Globus pallidus (tissue), 1 donor: ENCODE measurements at places on chromosomes 5 and 9.

DNA sequence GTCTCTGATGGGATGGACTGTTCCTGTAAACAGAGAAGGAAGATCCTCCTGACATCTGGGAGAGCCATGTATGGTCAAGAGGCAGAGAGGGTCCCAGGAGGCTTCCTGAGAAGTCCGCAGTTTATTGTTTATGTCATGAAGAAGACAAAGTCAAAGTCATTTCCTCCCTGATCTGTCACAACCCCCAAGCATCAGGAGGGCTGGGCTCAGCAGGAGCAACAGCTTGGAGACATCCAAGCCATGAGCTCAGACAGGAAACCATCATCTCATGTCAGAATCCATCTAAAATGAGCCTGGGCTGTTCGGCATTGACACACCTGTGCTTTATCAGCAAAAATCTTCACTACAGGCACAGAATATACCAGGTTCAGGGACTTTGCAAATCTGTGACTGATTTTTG, 325.0 kb upstream of the MSX2 start:
- no peak for DNase-seq

DNA sequence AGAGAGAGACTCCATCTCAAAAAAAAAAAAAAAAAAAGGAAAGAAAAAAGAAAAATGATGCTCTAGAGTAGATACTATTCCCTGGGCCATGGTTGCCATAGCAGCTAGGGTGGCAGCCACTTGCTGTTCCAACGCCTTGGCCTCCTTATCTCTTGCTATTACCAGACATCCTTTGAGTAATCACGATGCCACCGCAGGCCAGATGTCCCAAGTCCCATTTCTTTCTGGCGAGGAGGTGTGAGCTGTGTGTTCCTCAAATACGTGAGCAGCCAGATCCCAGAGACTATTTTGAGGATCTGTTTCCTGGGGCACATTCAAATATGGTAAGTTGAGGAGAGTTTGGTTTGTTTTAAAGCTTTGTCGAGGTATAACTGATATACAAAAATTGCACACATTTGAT, 23.4 kb upstream of the GFPT2 start:
- no peak for DNase-seq

DNA sequence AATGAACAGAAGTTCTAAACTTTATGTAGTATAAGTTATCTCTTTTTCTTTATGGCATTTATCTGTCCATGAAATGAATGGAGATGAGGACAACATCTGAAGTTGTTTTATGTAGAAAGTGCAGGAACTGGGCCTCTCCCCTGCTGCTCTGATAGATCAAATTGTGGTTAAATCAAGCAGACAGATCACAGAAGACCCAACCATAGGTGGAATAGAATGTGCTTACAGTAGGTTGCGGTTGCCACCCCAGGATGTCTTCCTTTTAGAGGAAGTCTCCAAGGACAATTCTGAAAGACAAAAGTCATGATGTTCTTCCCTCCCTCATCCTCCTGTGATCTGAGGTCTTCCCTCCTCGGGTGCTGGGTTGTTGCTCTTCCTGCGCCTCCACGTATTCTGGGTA, 12.9 kb downstream of the RASGRF2 start:
- no peak for DNase-seq

- DNase-seq = no peak
These were observed 481.1 kb downstream of the NR2F1-AS1 start for GRCh38 chr5:93099902-93100347.

- DNase-seq = no peak
These were observed 91.0 kb downstream of the LHFPL2 start for GRCh38 chr5:78557601-78558000.
